ENCODE measurements at places on chromosomes 12 and 14.

DNA sequence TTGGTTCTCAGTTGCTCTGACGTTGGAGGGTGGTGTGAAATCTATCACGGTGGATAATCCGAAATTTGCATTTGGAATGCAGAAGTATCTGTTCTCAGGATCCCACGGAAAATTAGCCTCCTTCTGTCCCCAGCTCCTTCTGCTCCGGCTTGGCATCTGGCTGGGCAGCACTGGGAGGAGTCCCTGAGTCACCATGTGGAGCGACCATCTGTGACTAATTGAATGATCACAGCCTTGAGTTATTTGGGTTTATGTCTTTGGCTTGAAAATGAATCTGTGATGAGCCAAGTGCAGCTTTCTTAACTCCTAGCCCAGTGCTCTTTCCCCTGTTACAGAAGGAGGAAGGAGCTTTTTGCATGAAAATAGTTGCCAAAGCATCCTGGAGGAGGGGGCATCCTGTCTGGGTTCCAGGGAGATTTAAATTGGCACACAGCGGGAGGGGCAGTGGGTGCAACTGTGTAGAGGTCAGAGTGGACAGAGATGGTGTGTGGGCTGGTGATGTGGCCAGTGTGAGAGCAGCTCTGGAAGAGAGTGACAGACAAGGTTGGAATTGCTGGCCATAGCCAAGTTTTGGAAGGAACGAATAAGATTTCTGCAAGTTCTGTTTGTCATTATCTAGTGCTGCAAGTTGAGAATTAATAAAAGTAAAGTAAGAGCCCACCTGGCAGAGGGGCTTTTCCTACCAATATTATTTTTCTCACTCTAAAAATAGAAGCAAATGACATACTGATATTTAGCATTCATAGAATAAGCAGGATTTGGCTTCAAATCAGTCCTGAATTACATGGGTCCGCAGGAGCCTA, 74.4 kb downstream of the SLC24A4 start:
- DNase-seq, result no peak

DNA sequence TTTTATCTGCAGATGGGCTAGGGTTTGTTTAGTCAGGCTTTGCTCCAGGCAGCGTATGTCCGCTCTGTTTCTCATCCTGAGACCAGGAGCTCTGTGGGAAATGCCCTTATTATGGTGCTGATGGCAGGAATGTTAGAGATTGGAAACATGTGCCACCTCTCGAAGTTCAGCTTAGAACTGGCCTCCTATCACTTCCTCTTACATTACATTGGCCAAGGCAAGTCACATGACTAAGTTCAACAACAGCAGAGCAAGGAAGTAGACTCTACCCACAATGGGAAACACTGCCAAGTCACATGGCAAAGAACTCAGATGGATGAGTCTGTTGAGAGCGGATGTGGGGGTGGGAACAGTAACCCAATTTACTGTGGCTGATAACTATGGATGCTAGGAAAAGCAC, 161.9 kb upstream of the WSCD2 start:
- DNase-seq, result no peak

- no peak for DNase-seq
Measured at GRCh38 chr12:104212516-104212915, 3.1 kb upstream of the TXNRD1 start.

- no peak for DNase-seq
Measured at GRCh38 chr12:22329621-22330020, 4.9 kb downstream of the ST8SIA1 start.

DNA sequence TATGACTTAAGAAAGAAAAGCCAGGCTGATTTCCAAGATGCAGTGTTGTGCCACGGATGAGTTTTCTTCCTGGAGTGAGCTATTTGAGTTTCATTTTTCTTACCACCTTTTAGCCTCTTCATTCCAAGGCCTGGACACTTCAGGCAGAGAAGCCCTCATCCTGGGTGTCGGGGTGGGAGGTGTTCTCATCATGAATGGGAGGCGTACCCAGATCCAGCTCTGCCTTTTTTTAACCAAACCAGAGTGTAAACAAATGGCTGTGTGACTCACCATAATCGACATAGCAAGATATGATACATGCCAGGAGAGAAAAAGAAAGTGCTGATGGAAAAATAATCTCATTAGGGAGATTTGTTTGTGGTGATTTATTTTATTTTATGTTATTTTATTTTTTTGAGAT, 79.9 kb downstream of the ARF6 start:
- peak; percentile 58 for DNase-seq

GRCh38 chr14:89324501-89325298, 92.3 kb downstream of the FOXN3 start:
- DNase-seq, result no peak

GRCh38 chr12:82964446-82964845, 277.7 kb downstream of the TMTC2 start:
- DNase-seq, result no peak

- no peak for DNase-seq
Measured at GRCh38 chr12:102474438-102475064, 5.8 kb downstream of the IGF1 start.

- no peak for DNase-seq
Measured at GRCh38 chr12:1890810-1891209, 27.6 kb downstream of the CACNA2D4 start.

DNA sequence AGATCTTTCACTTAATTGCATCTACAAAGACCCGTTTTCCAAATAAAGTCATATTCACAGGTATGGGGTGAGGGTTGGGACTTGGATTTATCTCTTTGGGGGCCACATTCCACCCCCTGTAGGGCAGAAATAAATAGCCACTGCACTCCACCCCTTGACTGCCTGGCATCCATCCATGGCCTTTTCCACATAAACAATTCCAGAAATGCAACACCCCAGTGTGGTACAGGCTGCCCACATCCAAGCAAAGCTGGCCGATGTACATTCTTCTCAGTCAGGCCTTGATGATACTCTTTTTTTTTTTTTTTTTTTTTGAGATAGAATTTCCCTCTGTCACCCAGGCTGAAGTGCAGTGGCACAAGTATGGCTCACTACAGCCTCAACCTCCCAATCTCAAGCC, 12.9 kb downstream of the DGLUCY start:
- DNase-seq, result no peak

- DNase-seq, result no peak
Measured at GRCh38 chr12:127731657-127732056, 535.3 kb upstream of the TMEM132C start.

DNA sequence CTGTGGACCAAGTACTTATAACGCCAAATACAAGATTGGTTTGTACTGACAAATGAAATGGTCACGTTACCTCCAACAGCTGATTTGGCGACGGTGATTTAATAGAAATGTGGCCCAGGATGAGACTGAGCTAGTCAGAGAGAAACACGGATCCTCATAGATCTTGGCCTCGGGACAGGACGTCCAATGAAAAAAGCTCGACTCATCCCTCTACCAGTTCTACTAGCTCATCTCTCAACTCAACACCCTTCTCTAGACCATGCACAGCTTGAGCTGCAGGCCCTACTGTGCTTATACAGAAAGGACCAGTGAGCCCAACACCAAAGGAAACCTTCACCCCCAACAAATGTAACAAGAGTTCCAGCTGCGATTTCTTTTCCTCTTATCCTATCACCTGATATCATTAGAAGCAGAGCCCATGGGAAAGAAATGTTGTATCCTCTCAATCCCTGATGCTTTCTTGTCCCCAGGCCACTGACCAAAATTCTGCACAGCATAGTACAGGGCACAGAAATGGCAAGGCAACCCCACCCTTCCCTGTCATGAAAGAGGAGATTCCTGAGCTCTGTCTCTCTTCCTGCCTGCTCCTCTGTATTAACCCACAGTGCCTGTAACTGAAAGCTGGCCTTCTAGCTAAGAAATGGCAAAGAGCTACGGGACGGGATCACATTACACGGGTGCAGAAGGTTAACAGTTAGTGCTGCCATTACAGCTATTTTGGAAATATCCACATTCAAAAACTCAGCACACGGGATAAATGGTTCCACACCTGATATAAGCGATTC, 39.2 kb downstream of the DICER1 start:
- no peak for DNase-seq

DNA sequence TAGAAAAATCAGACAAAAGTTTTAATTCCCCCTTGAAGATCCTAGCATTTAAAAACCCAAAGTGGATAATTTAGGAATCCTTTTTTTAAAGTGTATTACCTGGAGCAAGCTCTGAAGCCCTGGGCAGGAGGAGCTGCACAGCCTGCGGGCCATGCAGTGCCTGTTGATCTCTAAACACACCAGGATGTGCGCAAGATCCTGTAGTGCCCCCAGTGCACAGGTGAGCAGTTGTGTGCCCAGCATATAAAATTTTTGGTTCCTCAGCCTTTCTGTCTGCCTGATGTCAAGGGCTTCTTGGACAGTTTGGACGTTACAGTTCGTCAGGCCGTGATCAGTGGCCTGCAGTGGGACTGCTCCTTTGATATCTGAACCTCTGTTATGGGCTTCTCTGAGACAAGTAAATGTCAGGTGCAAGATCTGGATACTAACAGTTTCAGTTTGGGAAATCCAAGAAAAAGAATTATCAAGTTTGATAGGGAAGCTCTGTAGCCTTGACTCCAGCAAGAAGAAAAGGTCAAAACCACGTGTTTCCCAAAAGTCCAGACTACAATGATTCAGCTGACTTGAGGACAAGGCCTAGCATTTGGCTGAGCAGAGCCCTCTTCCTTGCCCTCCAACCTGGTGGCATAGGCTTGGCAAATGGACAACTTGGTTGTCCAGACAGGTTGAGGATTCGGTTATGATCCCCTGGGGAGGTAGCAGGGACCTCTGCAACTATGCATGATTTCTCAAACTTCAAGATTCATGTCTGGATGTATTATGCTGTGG, 1.0 kb downstream of the ATXN7L3B start:
- DNase-seq, result peak; percentile 12

GRCh38 chr14:41609704-41610183, 3.1 kb downstream of the LRFN5 start:
- no peak for DNase-seq

- no peak for DNase-seq
Measured at GRCh38 chr12:117231750-117232149, 41.5 kb upstream of the FBXO21 start.

GRCh38 chr12:102436867-102437266, 43.5 kb downstream of the IGF1 start:
- DNase-seq, result no peak

DNA sequence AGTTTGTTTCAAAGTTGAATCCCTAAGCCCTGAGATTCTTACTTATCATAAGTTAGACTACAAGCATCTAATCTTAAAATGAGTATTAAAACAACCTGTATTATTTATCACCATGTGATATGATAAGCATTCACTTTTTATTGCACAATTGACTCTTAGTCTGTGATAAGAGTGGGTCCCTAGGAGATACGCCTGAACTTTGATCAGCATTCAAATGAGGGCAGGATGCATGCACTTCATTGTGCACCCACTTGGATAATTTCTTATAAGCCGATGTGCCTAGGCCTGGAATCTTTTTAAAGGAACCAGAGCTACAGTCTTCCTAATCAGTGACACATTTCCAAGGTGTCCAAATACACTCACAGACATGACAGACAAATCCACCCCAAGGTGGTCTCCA, 31.4 kb upstream of the SPTLC2 start:
- no peak for DNase-seq

- DNase-seq, result no peak
Measured at GRCh38 chr14:29584992-29585391, 342.7 kb downstream of the PRKD1 start.

DNA sequence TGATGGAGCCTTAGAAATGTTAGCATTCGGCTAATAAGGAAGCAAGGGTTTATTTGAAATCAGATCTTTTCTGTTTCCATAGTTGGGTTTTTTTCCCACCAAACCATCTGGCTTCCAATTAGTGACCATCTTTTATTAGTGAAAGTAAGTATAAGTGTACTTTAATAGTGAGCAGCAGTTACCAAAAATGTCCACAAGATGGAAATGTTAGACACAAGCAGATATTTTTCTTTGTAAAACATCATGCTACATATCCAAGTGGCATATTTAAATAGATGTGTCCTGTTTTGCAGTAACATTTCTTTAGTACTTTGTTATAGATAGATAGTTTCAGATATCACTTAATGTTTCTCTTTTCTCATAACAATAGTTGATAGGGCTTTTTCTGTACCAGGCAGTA, 28.8 kb downstream of the YEATS4 start:
- no peak for DNase-seq

DNA sequence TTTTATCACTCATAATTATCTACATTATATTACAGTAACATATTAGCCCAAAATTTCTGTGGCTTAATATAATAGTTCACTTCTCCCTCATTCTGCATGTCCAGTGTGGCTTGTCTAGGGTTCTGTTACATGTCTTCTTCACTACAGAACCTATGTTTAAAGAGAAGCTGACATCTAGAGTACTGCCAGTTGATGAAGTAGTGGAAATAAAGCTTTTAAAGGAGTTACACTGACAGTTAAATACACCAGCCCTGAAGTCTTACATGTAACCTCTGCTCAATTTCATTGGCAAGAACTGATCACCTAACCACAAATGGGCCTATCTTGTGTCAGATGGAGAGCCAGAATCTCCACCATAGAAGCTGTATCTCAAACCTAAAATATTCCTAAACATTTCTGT, 32.9 kb downstream of the RPS6KA5 start:
- no peak for DNase-seq

DNA sequence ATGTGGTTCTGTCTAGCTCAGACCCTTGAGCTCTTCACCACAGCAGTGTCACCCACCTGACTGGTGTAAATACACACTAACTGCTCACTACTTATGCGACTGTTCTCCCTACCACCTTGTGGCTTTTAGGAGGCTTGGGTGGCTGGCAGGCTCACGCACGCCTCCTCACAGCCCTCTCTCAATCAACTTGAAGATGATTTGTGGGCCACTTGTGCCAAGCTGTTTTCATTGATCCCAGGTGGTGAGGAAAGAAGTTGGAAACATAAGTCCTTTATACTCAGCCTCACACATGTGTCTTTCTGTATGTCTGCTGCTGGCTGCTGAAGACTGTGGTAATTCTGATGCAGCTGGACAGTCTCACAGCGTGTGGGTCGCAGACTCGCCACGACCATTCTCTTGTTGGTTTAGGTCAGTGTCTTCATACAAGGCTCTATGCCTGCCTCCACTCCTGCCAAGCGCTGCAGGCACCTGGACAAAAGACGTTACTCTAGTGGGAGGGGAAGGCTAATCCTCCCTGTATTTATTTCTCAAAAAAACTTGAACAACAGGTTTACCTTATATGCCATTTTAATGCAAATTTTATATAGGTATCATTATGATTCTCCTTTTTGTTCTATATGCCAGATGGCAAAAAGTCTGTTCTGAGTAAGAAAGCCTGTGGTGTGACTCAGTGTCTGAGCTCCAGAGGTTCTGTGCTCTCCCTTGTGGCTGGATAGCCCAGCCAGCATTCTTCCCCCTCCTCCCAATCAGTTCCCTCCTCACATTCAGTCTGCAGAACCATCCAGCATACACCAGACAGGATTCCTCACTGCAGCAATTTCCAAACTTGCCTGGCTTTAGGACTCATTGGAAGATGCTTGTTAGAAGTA, 115.6 kb downstream of the DIP2B start:
- peak; percentile 38 for DNase-seq

- DNase-seq, result no peak
Measured at GRCh38 chr14:62501021-62501750, 544.1 kb downstream of the KCNH5 start.

- DNase-seq, result no peak
Measured at GRCh38 chr12:28893365-28893764, 255.7 kb upstream of the FAR2 start.

Data from stimulated activated CD4-positive, alpha-beta T cell treated with anti-CD3 and anti-CD28 coated beads, Interleukin-4, amount 100 ng/mL, for 24 hours (primary cell).